ENCODE measurements at places on chromosomes 11 and 22.

DNA sequence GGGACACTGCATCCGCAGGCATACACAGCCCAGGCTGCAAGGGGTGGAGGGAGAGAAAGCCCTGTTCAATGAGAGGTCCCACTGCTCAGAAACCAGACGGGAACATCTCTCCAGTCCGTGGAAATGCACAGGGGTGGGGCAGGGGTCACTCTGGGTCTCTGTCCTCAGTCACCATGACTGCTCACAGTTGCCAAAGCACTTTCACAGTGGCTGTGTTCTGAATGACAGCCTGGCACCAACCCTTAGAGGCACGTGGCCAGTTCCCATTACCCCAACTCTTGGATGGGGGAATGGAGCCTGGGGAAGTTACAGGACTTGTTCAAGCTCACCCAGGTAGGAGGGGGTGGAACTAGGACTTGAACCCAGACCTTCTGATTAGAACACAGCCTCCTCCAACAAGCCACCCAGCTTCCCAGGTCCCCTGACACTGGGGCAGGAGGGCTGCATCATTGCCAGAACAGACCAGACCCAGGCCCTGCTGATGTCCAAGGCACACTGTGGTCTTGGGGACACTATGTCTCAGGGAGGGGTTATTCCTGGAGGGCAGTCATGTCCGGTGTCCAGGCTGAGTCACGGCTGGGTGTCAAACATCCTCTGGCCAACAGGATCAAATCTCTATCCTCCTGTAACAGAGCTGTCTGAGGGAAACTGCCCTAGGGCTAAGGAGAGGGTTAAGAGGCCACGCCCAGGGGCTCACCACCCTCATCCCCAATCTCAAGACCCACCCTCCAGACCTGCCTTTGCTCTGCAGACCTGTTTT lies 8.2 kb downstream of the ZNF70 start:
- no peak for DNase-seq

DNA sequence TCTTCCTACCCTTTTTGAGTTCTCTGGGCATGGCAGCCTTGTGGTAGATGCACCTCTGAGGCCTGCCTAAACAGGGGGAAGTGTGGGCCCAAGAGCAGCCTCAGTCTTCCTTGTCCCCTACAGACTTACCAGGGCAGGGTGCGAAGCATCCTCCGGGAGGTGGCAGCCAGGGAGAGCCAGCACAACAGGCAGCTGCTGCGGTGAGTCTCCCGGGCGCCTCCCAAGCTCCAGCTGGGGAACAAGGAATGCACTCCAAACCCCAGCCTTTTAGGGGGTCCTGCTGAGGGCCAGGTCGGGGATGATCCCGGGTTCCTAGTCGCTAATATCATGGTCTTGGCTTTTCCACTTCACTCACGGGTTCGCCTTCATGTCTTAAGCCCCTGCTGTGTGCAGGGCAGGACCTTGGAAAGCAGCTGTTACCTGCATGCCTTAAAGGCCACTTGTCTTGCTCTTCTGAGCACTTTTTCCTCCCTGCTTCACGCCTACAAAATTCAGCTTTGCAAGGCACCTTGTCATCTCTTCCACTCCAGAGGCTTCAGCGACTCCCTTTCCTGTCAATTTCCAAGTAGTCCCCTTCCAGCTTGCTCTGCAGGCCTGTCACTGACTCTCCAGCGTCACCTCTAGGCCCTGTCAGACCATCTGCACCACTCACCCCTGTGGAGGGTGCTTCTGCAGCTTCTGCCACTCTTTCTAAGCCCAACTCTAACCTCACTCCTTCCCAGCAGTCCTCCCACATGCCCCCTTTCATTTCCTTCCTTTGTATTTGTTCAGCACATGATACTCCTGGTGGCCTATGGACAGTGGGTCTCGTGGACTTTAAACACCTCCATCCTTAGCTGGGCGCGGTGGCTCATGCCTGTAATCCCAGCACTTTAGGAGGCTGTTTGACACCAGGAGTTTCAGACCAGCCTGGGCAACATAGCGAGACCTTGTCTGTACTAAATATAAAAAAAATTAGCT lies 57.0 kb downstream of the PISD start:
- DNase-seq, result no peak

DNA sequence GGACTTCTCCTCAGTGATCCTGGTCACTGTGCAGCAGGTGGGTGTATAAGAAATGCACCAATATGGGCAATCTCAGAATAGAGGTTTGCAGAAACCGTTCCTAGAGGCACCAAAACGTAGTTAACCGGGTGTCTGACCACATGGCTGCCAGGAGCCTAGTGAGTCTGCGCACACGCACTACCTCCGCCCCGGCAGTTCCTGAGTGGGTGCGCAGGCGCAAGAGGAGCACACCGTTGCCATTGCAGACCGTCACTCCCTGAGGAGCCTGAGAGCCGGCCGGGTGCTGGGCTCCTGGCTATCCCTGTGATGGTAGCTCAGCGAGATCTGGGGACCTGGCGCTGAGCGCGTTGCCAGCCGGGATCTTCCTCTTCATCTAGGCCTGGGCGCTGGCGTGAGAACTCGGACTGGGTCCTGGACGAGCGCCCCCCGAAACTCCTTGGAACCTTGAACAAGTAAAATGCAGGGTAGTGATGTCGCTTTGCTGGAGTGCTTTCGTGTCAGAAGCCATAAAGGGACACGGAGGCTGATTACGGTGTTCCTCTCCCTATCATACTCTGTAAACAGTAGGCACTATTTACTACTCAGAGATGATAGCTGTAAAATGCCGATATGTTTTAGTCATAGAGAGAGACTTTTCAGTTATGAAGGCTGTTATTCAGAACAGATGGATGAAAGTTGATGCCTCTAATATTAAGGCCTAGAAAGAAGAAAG lies at the start of gene MS4A13:
TSS of gene MS4A13 (plus strand) at position 249 of the 712 bp plus-strand sequence. CDS start 2,692 bp downstream, outside the sequence.
- DNase-seq, result peak; percentile 72

GRCh38 chr22:47796128-47796908 lies 1033.9 kb downstream of the TBC1D22A start:
- DNase-seq, result no peak

DNA sequence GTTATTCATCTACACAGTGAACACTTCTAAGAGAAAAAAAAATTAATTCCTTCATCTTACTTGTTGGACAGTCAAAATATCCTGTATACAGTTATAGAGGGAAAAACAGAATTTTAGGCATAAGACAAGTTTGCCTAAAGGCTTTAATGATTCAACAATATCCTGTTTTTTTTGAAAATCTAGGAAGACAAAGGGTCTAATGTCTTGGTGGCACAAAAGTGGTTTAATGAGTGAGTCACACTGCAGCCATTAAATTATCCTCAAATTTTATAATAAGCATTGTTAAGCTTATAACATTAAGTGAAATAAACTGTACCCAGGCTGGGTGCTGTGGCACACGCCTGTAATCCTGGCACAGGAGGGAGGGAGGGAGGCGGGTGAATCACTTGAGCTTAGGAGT lies 72.9 kb downstream of the GAB2 start:
- no peak for DNase-seq

GRCh38 chr11:44865866-44866272 lies 84.8 kb downstream of the TP53I11 start:
- no peak for DNase-seq
